ENCODE measurements at places on chromosomes 12 and 14. TPM values are rescaled to one million over a fixed set of nuclear protein-coding genes. Genes with fewer than 3 reads are reported as not detected.
A peak's percentile ranks its signal among the peaks of the same experiment; 100 is the strongest.

Gene SIX6
- total RNA-seq = not detected

Gene GZMB
- not detected for total RNA-seq

DNA sequence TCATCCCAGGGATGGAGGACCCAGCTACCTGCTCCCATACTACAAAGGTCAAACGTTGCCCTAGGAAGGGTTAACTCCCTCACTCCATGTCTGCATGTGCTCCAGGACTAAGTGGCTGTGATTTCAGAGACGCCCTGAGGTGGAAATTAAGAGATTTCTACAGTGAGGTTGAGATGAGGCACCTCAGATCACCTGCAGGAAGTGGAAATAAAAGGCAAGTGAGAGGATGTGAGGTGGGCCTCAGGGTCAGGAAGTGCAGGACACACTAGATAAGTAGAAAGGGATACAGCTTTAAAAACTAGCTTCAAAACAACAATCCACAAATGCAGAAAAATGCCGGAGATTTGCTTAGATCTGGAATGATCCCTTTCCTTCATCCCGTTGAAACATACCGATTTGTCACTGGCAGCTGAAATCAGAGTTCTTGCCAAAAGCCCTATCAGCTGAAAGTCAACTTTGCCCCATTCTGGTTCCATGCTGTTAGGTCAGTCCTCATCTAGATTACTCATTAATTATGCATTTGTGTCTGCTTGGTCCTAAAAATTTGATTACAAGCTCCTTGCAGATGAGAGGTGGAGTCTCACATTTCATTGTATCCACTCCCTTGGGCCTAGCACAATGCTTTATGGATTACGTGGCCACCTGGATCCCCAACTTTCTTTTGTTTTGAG, 6.6 kb downstream of the PLBD1 start:
- H3K4me3 ChIP-seq = no peak overlapping the region
- no peaks in the 10 kb centered on the region for H3K27me3 ChIP-seq
- DNase-seq = no peak
- no peaks in the 10 kb centered on the region for H3K4me1 ChIP-seq
- no peaks in the 10 kb centered on the region for H3K36me3 ChIP-seq
- no peak overlapping the region for H3K27ac ChIP-seq

DNA sequence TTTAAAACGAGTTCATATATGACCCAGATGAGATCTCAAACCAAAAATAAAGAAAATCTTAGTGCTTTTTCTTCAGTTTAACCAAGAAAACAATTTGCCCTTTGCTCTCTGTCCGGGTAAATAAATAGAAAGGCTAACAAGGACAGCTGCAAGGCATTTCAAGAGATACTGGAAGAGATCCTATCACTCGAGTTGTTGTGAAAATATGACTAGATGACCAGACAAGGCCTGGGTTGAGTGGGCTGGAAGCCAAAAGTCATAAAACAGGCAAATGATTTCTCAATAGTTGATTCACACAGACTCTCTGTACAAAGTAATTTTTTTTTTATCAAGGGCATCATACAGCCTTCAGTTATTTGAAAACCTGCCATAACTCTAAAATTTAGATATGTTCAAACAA, 55.9 kb upstream of the AVPR1A start:
- no peak for DNase-seq
- no peaks in the 10 kb centered on the region for H3K36me3 ChIP-seq
- H3K27ac ChIP-seq = no peak overlapping the region

DNA sequence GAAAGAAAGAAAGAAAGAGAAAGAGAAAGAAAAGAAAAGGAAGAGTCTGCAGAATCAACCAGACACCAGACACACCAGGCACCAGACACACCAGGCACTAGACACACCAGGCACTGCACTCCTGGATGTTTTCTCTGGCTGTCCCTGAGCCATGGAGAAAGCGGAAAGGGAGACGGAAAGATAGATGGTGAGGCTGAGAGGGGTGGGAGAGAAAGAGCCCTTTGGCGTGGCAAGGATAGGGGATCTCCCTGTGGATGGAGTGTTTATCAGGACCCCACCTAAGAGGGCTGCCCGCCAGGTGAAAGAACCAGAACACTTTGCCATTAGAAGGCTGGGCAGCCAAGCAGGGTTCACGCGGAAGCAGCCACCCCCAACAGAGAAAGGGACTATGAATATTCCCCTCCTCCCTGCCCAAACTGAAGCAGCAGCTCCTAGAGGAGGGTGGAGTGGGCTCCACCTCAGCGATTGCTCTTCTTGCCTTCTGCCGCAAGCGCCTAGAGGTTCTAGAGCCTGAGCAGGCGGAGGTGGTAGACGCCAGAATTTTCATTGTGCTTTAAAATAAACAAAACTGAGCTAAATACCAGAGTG, 13.4 kb downstream of the ST8SIA1 start:
- peaks cover 4% of the 10 kb centered on the region for H3K4me1 ChIP-seq
- no peak for DNase-seq
- H3K27ac ChIP-seq = no peak overlapping the region
- H3K27me3 ChIP-seq = no peaks in the 10 kb centered on the region

GRCh38 chr12:102421802-102422583, 58.4 kb downstream of the IGF1 start:
- H3K4me3 ChIP-seq = no peak overlapping the region
- no peak for DNase-seq

DNA sequence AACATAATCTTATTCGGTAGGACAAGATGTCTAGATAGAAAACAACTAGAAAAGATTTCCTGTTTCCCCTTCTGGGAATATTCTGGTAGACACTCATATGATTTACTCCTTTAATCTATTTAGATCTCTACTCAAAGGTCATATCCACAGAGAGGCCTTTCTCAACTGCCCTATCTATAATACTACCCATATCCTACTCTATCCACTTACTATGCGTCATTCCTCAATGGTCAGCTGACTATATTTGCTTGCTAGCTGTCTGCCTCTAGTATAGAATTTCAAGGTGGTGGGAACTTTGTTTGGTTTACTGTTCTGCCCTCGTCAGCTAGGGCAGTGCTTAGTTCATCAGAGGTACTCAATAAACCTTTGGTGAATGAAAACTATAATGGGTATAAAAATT, 157.8 kb upstream of the PKP2 start:
- H3K27me3 ChIP-seq = no peaks in the 10 kb centered on the region
- no peak overlapping the region for H3K4me3 ChIP-seq
- H3K4me1 ChIP-seq = no peaks in the 10 kb centered on the region
- no peaks in the 10 kb centered on the region for H3K36me3 ChIP-seq
- H3K27ac ChIP-seq = no peak overlapping the region

DNA sequence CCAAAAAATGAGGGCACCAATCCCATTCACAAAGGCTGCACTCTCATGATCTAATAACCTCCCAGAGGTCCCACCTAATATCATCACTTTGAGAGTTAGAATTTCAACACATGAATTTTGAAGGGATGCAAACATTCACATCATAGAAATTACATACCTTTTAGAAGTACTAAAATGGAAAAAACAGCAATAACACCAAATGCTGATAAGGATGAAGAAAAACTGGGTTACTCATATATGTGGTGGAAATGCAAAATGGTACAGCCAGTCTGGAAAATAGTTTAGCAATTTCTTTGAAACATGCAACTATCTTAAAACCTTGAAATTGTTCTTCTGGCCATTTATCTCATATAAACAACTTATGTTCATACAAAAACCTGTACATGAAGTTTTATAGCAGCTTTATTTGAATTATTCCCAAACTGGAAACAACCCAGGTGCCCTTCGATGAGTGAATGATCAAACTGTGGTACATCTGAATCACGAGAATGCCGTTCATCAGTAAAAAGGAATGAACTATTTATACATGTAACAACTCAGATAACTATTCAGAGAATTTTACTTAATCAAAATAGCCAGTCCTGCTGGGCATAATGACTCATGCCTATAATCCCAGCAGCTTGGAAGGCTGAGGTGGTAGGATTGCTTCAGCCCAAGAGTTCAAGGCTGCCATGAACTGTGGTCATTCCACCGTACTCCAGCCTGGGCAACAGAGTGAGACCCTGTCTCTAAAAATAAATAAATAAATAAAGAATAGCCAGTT, 109.4 kb upstream of the SSTR1 start:
- H3K4me3 ChIP-seq = no peak overlapping the region
- DNase-seq = no peak
- no peak overlapping the region for H3K27ac ChIP-seq

GRCh38 chr12:79055926-79056674, 191.5 kb downstream of the SYT1 start:
- no peaks in the 10 kb centered on the region for H3K4me1 ChIP-seq
- H3K27ac ChIP-seq = no peak overlapping the region
- no peaks in the 10 kb centered on the region for H3K36me3 ChIP-seq

Gene ANKRD33
- total RNA-seq = 0.30 TPM

GRCh38 chr14:87067591-87067990, 925.4 kb downstream of the GALC start:
- no peaks in the 10 kb centered on the region for H3K27me3 ChIP-seq
- DNase-seq = no peak
- H3K36me3 ChIP-seq = no peaks in the 10 kb centered on the region
- H3K4me3 ChIP-seq = no peak overlapping the region

- H3K4me3 ChIP-seq = peak overlapping the region; percentile 25
- no peaks in the 10 kb centered on the region for H3K36me3 ChIP-seq
- H3K27me3 ChIP-seq = no peaks in the 10 kb centered on the region
- H3K4me1 ChIP-seq = peaks cover 24% of the 10 kb centered on the region
- no peak for DNase-seq
Measured at GRCh38 chr12:6450869-6451347, 934 bp upstream of the TAPBPL start.

- no peak overlapping the region for H3K27ac ChIP-seq
- DNase-seq = no peak
- peaks cover 23% of the 10 kb centered on the region for H3K4me1 ChIP-seq
- H3K27me3 ChIP-seq = no peaks in the 10 kb centered on the region
- H3K4me3 ChIP-seq = no peak overlapping the region
Measured at GRCh38 chr12:40015345-40015744, 90.5 kb downstream of the SLC2A13 start.

All from cardiac muscle cell (in vitro differentiated cells and primary cell).